ACHN (cell line): ENCODE measurements at places on chromosomes 2 and 18.

DNA sequence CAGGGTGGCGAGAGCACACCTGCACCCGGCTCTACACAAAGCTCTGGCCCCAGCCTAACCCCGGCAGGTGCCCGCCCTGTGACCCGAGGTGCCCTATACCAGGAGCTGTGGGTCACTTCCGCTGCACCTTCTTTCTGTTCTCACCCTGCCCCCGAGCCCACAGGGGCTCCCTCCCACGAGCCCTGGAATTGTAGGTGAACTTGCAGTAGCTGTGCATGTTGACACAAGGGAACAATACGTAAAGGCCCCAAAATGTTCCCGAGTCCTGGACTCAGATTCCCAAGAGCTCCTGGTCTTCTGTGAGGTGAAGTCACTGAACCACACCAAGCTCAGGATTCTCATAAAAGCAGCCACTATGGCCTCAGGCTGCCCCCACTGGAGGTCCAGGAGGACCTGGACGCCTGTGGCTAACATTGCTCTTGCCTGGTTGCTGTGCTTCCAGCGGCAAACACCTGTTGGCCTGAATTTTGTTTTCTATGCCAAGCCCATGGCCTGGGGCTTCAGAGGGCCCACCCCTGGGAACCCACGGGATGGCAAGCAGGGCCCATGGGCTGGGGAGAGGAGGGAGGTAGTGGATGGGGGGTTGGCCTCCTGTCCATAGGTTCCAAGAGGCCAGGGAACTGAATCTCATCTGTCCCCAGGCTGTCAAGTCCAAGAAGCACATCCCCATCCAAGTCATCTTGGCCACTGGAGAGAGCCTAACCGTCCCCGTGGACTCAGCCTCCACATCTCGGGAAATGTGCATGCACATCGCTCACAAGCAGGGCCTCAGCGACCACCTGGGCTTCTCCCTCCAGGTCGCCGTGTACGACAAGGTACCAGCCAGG lies 23.2 kb upstream of the GPR17 start:
- DNase-seq, result no peak

GRCh38 chr18:10726198-10727068 lies 200.6 kb downstream of the NAPG start:
- no peak for DNase-seq

GRCh38 chr18:22846088-22846683 lies 86.9 kb upstream of the RBBP8 start:
- DNase-seq, result peak; percentile 42

- no peak for DNase-seq
These were observed 11.6 kb downstream of the PDE6D start for GRCh38 chr2:231769170-231770136.

GRCh38 chr2:128358941-128359731 lies 40.5 kb upstream of the HS6ST1 start:
- no peak for DNase-seq

GRCh38 chr18:57794951-57795728 lies 8.0 kb downstream of the ATP8B1 start:
- DNase-seq, result no peak

GRCh38 chr18:10002280-10002679 lies 88.5 kb downstream of the VAPA start:
- no peak for DNase-seq

DNA sequence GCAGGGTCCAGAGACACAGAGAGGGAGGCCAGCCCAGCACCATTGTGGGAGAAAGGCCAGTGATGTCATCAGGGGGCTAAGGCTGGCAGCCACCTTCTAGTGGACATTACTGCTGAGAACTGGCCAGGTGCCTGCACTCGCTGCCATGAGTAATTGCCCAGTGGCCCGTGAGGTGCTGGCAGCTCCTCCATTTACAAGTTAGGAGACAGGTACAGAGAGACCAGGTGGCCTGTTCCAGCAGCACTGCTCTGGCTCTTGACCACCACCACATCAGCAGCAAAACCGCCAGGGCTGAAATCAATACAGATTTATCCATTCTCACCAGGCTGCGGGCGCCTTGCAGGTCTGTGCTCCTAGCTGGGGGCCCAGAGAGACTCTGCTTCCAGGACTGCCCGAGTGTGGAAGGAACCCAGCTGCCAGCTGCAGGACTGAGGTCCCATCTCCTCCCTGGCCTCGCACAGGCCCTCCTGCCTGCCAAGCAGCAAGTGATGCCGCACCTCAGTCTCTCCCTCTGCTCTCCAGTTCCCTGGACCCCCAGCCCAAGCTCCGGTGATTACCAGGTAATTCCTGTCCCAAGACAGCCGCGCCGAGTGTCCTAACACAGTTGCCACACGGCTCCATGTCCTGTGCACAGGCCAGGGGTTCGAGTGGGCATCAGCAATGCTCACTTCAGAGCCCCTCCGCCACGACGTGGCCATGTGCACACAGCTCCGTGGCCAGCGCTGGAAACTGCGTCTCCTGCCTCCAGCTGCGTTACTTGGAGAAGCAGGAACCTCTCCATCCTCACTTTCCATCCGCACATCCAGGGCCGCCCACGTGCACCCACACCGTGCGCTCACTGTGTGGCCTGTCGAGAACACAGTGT lies 101.0 kb upstream of the CTDP1 start:
- no peak for DNase-seq

GRCh38 chr2:25055376-25055920 lies 13.6 kb downstream of the EFR3B start:
- DNase-seq, result no peak

DNA sequence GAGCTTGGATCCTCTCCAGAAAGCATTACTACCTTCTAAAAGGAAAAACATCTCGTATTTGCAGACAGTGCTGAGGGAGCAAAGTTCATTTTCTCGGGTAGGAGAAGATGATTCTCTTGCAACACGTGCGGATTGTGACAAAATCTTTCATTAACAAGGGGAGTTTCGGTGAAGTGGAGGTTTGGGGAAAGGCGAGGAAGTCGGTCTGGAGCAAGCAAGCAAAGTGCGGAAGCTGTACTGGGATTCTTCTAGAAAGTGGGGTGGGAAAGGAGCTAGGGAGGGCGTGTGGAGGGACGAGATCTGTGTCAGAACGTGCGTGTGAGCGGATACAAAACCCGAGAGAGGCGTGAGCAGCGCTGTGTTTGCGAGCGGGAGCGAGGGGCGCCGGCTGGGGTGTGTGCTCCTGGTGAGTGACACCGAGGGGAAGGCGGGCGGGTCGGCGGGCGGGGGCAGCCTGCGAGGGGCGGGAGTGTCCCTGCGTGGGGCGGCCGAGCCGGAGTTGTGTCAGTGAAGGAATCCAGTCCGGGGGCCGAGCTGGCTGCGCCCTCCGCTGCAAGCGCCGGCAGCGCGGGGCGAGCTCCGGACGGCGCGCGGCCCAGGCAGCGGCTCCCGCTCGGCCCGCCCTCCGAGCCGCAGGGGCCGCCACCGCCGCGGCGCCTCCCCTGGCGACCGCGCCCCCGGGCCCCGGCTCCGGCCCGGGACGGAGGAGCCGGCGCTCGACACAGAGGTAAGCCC lies at the start of gene SPATS2L:
TSS of gene SPATS2L (plus strand) at position 498 of the 735 bp plus-strand sequence. CDS start 82,552 bp downstream, outside the sequence.
- DNase-seq, result peak; percentile 80

DNA sequence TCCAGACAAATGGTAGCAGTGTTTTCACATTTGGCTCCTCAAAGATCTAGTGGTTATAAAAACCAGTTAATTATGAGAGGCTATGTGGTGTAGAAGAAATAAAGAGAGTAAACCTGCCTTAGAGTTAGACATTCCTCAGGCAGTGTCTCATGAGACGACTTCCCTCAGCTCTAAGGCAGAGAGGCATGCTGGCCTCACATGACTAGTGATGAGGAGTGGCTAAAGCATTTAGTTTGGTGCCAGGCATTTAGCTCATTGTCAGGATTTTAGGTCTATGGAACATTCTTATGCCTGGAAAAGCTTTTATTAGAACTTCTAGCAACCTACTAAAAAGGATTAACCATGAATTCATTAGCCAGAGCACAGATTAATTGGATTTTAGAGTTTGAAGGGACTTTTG lies 90.3 kb downstream of the RPRM start:
- no peak for DNase-seq

DNA sequence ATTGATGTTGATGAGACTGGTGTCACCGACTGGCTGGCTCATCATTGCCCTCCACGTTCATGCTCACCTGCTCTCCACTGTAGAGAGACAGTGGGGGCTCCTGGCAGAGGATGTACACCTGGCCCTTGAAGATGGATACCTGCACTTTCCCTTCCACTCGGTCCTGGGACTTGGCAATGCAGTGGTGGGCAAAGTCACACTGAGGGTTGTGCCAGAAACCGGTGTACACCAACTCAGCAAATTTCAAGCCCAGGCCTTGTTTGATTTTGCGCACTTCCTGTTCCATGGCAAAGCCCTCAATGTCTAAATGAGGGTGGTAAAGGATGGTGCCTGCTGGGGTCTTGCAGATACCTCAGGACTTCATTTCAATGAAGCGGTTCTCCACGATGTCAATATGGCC lies 32.5 kb downstream of the GEMIN6 start:
- DNase-seq, result no peak
